ENCODE measurements at places on chromosomes 5 and 9.

DNA sequence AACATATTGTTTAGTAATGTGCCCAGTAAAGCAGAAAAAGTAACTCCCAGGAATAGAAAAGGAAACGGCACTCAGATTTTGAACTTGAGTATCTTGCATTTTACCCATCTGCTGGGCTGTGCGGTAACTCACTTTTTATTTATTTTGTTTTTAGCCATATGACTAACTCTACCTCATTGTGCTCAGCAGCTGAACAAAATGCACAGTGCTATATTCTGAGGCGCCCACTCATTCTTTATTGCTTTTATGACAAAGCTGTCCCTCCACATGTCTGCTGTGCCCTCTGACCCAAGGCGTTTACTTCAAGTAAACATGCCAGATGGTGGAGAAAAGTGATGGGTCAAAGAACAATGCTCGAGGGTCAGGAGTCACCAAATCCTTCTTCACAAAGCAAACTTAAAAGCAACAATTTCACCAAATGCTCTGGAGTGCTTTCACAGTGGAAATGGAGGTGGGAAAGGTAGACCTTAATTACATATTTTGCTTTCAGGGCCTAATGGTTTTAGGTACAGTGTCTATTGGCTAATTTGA, 215.2 kb upstream of the ELAVL2 start:
- peak; percentile 2 for DNase-seq

- no peak for DNase-seq
Measured at GRCh38 chr9:80699511-80699998, 989.8 kb downstream of the TLE1 start.

- DNase-seq, result no peak
Measured at GRCh38 chr5:75571547-75571946, 39.7 kb upstream of the ANKDD1B start.

- no peak for DNase-seq
Measured at GRCh38 chr9:124471761-124472160, 21.5 kb downstream of the ADGRD2 start.

DNA sequence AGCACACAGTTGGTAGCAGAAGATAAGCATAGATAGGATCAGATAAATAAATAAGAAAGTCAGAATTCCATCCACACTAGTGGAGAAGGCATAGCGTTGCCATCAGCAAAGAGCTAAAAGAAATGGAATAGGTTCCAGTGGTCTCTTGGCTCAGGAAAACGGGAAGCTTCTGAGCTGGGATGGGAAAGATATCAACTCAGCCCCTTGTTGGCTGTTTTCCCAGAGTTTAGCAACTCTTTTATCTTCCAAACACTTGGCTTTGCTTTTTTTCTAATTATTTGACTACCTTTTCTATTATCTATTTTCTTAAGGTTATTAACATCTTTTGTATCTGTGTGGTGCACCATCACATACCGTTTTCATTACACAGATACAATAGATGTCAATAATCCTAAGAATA, 445.7 kb upstream of the TRPC7 start:
- DNase-seq, result no peak
